Stimulated activated CD8-positive, alpha-beta memory T cell treated with anti-CD3 and anti-CD28 coated beads, Interleukin-15, amount 100 ng/mL, for 1 hour (primary cell): ENCODE measurements at places on chromosomes 1 and 21.

GRCh38 chr1:8879922-8880676, 1.6 kb upstream of the ENO1 start:
- no peak for DNase-seq

DNA sequence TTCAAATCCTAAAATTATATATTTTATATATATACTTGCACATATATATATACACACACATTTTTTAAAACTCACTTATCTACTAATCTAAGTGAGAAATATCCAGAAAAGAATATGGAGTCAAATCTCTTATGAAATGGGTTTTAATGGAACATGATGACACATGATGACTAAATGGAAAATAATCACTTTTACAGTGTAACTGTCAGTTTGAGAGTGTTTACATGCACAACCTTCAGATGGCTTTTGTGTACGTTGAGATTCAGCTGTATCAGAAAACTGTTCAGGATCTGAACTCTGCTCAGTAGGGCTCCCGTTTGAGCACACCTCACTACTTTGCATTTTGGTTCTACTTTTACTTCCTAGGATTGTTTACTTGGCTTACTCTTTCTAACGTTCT, 189.8 kb downstream of the DNAH14 start:
- DNase-seq = no peak

GRCh38 chr1:6200188-6200809, 904 bp upstream of the RPL22 start:
- no peak for DNase-seq

DNA sequence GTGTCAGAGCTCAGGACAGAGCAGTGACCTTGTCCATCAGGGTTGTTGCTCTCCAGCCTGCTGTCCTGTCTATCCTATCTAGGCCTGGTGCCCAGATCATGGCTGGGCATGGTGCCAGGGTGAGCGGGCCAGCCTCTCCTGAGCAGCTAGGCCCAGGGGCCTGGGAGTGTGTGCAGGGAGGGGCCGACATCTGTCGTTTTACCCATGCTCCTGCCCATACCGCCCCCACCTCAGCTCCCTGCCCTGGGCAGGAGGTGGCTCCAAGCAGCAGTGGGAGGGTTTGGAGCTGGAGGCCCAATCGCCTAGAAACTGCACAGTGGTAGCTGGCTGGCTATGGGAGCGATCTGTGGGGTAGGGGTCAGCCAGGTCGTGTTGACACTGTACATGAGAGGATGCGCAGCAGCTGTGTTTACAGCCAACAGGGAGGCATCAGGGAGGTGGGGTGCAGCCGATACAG, 6.5 kb downstream of the INSRR start:
- no peak for DNase-seq

DNA sequence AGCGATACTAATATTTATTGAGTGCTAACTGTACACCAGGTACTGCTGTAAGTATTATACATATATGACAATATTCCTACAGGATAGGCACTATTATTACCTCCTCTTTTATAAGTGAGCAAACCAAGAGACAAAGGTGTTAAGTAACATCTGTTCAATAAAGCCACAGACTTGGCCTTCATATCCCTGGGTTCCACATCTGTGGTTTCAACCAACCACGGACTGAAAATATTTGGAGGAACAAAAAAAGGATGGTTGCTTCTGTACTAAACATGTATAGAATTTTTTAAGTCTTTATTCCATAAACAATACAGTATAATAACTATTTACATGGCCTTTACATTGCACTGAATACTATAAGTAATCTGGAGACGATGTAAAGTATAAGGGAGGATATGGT, 95.1 kb downstream of the RERE start:
- DNase-seq = no peak

DNA sequence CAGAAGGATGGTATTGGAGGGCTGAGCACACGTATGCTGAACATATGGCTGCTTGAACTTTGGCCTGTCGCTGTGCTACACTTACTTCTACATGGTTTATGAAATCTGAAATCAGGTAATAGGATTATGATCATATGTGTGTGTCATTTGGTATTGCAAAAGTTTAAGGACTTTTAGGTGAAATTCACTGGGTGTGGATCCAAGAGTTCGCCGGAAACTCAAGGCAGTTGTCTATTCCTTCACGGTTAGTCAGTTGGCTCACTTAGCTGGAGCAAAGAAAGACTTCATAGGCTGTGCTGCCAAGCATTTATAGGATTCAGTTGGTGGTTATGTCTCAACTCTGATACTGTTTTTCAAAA, 927 bp downstream of the UAP1 start:
- no peak for DNase-seq

DNA sequence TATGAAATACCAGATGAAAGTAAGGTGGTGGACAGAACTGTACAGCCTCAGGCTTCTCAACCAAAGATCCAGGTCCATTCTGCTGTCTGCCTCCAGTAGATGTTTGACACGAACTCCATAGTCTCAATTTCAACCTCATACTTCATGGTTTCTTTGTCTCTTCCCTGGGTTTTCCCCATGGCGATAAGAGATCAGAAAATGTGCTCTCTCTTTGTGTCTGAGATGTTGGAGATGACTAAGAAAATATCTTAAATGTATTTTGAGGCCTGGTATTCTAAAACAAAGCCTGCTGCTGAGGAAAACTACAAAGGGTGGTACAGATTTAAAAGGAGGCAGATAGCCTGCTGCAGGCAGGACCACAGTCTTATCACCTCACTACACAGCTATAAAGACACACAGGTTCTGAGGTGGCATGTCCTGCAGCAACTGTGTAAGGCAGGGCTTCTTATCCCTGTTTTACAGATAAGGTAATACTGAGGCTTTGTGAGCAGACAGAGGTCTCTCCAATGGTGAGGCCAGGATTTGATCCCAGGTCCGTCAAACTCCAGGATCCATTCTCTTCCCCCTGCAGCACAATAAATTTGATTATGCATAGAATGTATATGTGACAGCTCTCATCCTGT, 40.0 kb upstream of the CACNA1E start:
- DNase-seq = no peak

DNA sequence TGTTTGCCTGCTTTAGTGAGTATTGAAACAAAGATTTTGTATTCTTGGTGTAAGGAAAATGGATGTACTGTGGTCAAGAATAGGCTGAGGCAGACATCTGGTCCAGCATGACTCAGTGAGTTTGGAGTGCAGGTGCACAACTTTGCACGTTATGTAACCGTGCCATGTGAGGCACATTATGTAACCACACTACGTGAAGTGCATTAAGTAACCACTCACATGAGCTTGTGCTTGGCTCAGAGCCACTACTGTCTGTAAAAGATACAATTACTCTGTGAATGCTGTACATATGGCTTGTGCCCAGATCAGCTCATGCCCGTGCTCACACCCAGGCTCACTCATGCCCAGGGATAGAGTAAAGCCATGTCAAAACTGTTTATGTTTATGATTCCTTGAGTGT, 216.8 kb downstream of the CTH start:
- no peak for DNase-seq

- DNase-seq = no peak
Measured at GRCh38 chr1:59952065-59952464, 25.5 kb upstream of the CYP2J2 start.

DNA sequence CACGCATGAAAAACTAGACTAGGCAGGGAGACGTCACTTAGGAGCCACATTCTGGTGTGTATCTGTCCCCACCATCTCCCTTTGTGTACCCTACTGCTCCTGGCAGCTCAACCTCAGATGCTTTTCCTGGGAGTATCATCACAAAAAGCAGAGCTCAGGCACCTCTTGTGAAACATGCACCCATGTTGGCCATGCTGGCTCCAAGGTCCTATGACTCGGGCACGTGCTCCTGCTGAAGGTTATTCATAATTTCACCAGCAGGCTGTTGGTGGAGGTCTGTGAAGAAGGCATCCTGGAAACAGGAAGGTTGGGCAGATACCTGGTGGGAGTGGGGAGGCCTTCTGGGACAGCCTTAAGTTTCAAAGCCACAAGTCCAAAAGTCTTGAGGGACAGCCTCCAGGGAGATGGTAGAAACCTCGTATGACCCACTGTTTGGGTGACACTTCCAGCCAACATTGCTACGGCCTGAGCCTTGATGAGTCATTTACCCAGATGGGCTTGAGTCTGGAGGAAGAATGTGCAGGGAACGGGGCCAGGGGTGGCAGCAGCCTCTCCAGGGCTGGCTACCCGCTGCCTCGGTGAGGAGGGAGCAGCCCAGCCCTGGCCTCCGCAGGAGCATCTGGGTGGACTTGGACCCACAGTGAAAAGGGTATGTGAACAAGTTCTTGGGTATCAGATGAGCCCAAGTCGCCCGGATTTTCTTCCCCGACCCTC, 75.8 kb downstream of the PGBD5 start:
- no peak for DNase-seq

DNA sequence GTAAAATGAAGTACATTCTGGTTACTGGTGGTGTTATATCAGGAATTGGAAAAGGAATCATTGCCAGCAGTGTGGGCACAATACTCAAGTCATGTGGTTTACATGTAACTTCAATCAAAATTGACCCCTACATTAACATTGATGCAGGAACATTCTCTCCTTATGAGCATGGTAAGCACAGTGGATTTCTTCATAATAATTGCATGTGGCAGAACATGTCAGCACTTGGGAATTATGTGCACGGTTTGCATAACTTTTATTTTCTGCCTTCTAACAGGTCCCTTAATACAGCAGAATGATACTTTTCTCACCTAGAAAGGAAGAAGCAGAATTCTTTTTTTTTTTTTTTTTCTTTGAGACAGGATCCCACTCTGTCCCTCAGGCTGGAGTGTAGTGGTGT, 3.8 kb downstream of the CTPS1 start:
- DNase-seq = no peak
